Stimulated activated CD4-positive, alpha-beta T cell treated with anti-CD3 and anti-CD28 coated beads, TNF-alpha, amount 100 ng/mL, for 24 hours (primary cell): ENCODE measurements at places on chromosomes 3 and 15.

DNA sequence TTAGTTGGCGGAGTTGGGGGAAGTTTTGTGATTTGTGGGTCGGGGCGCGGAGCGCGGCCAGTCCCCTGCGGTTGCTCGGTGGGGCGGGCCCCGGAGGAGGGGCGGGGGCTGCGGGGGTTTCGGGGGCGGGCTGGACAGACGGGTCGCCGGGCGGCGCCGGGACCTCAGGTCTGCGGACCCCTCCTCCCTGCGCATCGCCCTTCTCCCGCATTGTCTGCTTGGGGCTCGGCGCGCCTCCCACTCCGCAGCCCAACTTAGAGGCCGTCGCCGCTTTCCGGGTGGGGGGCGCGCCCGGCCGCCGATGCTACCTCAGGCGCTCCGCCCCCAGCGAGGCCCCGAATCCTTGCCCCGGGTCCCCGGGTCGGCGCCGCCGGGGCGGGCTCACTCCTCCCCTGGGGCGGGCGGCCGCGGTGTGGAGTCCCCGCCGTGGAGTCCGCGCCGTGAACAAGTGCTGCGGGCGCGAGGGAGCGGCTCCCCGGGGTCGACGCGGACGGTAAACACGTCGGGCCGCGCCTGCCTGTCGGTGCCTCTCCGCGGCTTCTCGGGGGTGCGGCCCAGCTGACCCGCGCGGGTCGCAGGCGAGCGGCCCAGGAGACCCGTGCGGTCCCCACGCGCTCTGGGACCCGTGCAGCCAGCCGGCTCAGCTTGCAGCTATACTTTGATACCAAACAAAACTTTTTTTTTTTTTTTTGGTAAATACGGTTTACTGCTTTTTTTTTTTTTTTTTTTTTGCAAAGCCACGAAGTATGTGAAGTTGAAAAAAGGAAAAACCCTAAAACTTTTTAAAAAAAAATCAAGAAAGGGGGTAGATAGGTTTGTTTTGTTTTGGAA, 624 bp downstream of the AKAP13 start:
- peak; percentile 4 for DNase-seq

DNA sequence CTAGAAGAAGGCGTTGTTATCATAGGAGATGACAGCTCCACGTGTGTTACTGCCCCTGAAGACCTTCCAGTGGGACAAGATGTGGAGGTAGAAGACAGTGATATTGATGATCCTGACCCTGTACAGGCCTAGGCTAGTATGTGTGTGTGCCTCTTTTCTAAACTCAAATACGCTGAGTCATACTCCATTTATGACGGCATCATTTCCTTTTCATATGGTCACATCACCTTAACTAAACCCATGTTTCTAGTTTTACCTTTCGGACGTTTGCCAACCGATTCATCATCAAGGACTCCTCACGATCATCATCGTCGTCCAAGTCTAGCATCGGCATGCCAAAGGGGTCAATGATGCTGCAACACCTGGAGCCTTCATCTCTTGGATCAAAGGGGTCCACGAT, 149.0 kb downstream of the CBLB start:
- DNase-seq: no peak

- no peak for DNase-seq
Observed at GRCh38 chr15:51375966-51376640, 34.6 kb downstream of the GLDN start.

DNA sequence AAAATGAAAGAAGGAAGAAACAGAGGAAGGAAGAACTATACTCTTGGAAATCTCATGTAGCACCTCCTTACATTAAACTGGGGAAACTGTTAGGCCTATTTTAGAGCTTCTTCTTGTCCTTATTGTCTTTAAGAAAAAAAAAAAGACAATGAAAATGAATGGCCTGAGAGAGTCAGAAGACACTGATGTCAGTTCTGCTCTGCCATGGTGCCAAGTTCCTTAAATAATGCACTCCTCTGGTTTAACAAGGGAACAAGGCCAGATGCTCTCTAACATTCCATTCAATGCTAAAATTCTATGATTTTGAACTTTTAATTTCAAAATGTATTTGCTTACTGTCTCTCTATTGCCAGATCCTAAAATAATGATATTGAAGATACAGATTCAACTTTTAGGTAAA, 4.4 kb upstream of the MBNL1 start:
- DNase-seq: no peak

DNA sequence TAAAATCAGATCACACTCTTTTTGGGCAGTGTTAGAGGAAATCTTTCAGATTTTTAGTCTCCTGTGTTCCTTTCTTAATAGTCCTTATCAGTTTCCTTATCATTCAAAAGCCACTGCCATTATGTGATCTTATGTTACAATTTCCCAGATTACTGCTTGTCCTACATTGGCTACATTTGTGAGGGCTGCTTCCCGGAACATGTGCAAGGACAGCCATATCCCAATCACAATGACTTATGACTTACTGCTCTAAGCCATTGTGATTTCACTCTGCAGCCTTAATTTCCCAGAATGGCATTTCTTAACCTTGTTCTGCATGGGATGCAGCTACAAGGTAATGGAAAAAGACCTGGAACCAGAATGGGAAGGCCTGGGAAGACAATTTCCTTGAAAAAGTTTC, 125.1 kb upstream of the PPP2R3A start:
- no peak for DNase-seq

DNA sequence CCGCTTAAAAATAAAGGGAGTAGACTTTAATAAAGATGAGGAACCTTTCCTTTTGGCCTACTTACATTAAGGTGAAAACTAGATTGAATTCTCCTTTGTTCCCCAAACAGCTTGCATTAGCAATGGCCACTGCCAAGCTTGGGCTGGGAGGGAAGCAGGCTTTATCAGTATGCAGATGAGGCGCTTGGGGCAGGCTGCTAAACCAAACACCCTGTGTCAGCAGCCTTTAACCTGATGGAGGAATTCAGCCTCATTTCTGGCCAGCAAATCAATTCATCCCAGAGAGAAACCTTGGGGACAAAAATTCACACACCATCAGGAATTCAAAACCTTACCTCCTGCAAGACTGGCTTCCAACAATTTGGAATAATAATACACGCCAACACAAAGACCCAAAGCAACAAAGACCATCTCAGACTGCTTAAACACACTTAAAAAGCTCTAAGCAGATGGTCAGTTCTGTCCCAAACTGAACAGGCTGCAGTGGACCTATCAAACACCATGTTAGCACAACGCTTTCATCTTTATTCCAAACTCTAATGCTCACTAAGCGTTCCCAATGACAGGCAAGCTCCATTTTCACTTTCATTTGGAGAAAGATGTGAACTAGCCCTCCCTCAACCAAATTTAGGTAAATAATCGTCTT, 255.1 kb upstream of the CMC1 start:
- DNase-seq: no peak

DNA sequence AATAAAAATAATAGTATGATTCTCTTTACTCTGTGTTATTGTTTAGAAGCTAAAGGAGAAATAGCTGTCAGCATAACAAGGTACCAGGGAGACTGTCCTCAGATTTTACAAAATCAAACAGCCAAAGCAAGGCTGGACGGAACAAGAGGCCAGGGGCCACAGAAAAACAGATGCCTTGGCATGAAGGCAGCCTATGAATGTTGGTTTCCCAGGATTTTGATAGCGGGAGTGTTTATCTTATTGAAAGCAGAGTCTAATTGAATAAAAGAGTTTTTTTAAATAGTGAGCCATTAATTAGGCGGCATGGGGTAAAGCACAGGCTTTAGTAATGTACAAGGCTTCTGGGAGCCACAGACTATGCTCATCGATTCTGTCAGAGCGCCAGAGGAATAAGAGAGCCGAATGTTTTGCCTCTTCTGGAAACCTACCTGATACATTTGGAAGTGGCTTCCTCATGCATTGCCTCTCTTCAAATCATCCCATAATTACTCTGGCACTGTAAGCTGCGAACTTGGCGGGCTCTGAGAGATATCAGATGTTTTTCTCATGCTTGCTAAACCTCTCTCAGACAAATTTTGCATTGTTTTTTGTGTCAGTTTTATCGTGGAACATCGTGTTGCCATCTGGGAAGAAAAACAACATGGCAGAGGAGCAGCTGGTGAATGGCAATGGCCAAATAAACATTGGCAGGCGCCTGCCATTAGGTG, 30.4 kb upstream of the TMCO5A start:
- no peak for DNase-seq

DNA sequence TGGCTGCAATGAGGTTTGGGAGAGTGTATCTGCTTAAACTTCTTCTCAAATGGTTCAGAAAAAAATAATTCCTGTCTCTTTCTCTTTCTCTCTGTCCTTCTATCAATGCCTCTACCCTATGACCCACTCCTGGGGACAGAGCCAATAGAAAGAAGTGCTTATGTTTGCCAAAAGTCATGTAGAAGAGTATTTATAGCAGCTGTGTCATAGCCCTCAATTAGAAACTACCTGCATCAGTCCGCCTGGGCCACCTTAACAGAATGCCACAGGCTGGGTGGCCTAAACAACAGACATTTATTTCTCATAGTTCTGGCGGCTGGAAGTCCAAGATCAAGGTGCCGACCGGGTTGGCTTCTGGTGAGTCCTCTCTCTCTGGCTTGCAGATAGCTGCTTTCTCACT, 92.5 kb downstream of the HMG20A start:
- no peak for DNase-seq

DNA sequence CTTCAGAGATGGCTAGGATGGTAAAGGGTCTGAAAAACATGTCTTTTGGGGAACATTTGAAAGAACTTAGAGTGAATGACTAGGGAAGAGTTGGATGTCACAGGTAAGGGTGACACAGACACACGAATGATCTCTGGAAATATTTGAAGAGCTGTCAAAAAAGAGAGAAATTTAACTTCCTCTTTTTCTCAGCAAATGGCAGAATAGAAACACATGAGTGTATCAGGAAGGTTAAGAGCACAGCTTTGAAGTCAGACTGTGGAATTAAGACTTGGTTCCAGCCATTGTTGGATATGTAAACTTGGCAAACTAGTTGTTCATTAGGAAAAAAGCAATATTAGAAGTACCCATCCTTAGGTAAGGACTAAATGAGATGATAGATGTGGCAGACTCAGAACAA, 117.7 kb downstream of the IMPG2 start:
- DNase-seq: no peak

DNA sequence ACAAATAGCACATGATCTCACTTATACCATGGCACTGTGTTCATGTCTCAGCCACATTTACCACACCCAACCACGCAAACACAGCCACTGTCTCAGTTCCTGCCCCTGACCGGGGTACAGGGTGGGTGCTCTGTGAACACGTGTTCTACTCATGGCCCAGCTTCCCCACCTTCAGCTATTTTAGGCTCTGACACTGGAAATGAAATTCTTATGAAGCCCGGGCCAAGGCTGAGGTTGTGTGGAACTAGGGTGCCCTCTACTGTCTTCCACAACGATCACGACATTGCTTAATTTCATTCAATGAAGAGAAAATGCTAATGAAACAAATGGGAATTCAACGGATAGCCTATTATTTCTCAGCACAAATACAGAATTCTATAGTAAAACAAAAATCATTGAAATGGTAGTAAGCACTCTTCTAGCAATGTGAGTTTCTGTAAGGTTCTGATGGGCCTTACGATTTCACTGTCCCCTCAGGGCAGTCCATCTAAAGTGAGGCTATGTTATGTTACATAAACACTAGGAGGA, 2.1 kb upstream of the GABRA5 start:
- no peak for DNase-seq

GRCh38 chr3:142243134-142243533, 17.7 kb upstream of the GK5 start:
- no peak for DNase-seq

- DNase-seq: no peak
Observed at GRCh38 chr3:130537673-130538304, 20.8 kb downstream of the COL6A6 start.

DNA sequence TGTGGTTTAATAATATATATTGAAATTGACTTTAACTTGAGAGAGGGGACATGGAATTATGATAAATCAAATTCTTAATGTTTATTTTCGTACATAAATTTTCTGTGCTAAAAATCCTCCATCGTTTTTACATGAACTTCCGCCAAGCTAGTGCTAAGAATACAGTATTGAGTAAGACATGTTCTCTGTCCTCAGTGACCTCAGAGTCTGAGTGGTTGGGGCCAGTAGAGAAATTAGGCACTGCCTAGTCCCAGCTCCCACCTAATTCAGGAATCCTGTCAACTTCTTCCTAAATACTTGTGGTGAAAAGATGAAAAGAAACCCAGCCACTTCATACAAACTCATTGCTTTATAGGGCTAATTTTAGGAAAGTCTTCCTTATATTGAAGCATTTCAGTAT, 110.3 kb downstream of the PPP2R3A start:
- no peak for DNase-seq

- no peak for DNase-seq
Observed at GRCh38 chr3:70501561-70501960, 189.1 kb upstream of the MDFIC2 start.

GRCh38 chr3:69882560-69882959, 117.0 kb upstream of the SAMMSON start:
- no peak for DNase-seq

- no peak for DNase-seq
Observed at GRCh38 chr3:169699536-169700050, 36.1 kb upstream of the MECOM start.

GRCh38 chr15:47399100-47399499, 318.2 kb upstream of the SEMA6D start:
- no peak for DNase-seq

DNA sequence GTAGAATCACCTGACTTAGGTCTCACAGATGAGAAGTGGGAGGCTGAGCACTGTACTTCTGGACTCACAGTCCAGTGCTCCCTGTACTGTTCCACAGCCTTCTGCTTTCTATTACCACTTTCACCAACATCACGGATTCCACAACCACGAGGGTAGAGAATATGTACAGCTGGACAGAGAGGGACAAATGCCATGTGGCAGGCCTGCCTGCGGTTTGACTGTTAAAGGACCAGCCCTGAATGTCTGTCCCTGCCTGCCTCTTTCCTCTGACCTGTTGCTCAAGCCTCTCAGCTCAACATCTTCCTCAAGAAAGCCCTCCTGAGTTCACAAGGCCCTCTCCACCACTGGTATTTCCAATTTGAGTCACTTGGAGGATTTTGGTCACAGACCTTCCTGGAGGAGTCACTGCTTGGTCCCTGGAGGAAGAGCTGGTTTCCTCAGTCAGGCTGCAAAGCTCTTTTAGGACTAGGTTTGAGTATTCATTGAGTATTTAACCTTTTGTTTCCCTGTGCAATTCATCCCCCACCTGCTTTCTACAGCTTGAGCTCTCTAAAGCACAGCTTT, 49.1 kb downstream of the RAB11A start:
- DNase-seq: no peak

DNA sequence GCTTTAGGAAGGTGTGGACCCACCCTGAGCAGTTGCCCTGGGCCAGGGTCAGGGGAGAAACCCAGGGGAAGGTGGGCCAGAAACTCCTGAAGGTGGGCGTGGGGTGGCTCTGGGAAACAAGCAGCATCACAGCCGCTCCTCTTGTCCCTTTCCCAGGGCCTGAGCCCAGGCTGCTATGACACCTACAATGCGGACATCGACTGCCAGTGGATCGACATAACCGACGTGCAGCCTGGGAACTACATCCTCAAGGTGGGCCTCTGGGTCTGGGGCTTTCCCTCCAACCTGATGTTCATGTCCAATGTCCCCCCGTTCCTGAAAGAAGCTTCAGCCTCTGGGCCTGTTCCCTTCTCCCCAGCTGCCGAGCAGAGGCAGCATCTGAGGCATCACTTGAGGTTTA, 21.4 kb downstream of the LOXL1 start:
- no peak for DNase-seq

- DNase-seq: no peak
Observed at GRCh38 chr15:31276596-31277298, 49.9 kb upstream of the KLF13 start.
